ENCODE measurements at places on chromosomes 4 and X. TPM values are rescaled to one million over a fixed set of nuclear protein-coding genes. Genes with fewer than 3 reads are reported as not detected.

DNA sequence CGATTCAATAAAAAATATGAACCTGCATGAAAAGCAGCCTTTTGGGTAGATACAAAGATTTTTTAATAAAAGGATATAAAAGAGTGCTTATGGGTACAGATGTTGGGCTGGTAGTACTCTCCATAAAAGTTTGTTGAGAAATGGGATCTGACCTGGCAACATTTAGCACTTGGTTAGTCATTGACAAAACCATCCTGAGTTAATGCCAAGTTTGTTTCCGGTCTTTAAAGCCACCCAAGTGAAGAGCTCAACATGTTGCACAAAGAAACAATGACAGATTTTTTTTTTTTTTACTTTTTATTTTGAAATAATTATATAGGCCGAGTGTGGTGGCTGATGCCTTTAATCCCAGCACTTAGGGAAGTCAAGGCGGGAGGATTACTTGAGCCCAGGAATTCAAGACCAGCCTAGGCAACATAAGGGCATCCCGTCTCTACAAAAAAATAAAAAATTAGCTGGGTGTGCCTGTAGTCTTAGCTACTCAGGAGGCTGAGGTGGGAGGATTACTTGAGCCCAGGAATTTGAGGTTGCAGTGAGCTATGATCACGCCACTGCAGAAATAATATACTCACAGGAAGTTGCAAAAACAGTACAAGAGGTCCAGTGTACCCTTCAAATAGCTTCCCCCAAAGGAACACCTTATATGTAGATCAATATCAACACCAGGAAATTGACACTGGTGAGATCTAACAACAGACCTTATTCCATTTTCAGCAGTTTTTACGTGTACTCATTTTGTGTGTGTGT is 16.6 kb downstream of the CHST7 start:
- no peak for DNase-seq

DNA sequence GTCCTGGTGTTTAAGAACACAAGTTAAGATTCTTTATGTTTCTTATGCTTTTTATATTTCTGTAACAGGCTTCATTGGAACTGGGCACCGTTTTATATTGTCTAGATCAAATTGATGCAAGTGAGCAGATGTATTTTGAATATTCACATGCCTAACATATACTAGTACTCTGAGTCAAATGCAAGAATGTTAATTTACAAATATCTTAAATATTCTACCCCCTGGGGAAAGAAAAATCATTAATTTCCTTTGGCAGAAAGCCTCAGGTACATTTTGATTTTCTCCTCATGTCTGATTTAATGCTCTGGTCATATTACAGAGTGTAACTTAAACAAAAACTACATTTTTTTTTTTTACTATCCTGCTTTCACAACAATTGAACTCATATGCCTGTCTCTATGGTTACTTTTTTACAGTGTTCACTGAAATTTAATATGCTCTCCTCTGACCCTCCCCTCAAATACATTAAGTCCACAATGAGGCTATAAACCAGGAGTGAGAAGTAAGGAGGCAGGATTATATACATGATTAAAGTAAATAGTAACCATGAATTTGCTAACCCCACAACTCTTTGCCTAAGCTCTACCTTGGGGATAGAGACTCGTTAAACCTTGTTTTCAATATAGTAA is 2.4 kb upstream of the NSUN7 start:
- no peak for DNase-seq

DNA sequence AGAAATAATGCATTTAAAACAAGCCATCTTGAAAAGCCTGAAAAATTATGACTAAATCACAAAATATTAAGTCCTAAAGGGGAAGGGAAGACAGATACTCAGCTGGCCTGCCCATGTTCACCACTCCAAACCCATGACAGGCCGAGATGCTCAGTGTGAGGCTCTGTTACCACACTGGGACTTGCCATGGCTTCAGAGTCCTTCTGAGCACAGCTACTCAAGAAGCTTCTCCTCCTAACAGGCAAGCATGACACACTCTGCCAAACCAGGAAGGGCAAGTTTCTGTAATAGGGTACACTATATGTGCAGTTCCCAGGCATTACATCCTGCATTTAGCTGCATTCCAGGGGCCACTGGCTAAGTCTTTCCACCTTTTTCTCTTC is 34.0 kb upstream of the CYBB start:
- no peak for DNase-seq

The FSTL5 gene
- 2.7 TPM for polyA plus RNA-seq

DNA sequence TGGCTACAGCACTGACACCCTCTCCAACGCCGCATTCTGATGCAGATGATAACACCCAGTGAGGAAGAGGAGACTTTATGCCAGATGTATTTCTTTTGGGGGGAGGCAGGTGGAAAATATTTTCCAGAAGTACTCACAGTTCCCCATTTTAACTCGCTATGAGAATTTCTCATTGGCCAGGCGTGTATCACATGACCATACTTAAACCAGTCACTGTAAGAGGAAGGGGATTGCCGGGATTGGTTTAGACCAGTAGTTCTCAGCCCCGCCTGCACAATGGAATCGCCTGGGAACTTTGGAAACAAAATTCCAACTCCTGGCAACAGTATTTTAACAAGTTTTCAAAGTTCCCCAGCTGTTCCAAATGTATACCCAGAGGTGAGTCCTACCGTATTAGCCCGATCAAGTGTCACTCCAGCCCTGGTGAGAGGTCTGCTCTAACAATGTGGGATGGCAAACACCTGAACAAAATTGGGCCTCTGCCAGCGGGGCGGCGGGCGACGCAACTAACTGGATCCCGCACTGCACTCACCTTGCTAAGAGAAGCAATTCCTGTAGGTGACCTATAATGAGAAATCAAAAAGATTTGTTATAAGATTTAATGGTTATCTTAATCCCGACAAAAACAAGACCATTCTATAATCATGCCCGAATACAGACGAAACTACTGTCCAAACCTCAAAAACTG is 2.9 kb upstream of the MSL3 start:
- DNase-seq: no peak

The TBC1D9 gene
- 64.6 TPM for polyA plus RNA-seq

- no peak for DNase-seq
Observed at GRCh38 chr4:55903577-55903976, 45.2 kb upstream of the CEP135 start.

The NHSL2 gene
- 8.5 TPM for polyA plus RNA-seq

The GABRA4 gene
- polyA plus RNA-seq: 0.12 TPM

The ATP1B4 gene
- polyA plus RNA-seq: not detected

- DNase-seq: no peak
Observed at GRCh38 chr4:35464964-35465528, 779.3 kb downstream of the ARAP2 start.

- DNase-seq: no peak
Observed at GRCh38 chr4:75633846-75634245, 3.5 kb upstream of the CDKL2 start.

GRCh38 chr4:19438233-19438632 is 813.5 kb upstream of the SLIT2 start:
- no peak for DNase-seq

The EDA2R gene
- 0.43 TPM for polyA plus RNA-seq

DNA sequence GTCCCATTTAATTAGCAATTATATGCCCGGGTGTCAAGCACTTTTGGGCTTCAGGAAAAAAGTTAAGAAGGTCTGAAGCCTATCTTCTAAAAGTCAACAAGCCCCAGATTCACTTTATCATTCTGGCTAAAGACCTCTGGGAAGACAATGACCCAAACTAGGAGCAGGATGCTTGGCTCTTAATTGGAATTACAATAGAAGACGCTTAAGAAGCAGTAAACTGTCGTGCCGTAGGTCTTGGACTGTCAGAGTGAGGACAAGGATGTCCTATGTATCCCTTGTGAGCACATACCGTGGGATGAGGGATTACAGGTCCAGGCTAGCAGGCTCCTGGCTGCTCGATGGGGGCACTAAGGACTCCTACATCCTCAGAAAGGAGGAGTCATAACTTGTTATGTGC is 3.2 kb upstream of the ARHGAP36 start:
- DNase-seq: no peak

The PDE5A gene
- polyA plus RNA-seq: 43.1 TPM

- no peak for DNase-seq
Observed at GRCh38 chr4:653080-653821, 20.8 kb downstream of the ATP5ME start.

DNA sequence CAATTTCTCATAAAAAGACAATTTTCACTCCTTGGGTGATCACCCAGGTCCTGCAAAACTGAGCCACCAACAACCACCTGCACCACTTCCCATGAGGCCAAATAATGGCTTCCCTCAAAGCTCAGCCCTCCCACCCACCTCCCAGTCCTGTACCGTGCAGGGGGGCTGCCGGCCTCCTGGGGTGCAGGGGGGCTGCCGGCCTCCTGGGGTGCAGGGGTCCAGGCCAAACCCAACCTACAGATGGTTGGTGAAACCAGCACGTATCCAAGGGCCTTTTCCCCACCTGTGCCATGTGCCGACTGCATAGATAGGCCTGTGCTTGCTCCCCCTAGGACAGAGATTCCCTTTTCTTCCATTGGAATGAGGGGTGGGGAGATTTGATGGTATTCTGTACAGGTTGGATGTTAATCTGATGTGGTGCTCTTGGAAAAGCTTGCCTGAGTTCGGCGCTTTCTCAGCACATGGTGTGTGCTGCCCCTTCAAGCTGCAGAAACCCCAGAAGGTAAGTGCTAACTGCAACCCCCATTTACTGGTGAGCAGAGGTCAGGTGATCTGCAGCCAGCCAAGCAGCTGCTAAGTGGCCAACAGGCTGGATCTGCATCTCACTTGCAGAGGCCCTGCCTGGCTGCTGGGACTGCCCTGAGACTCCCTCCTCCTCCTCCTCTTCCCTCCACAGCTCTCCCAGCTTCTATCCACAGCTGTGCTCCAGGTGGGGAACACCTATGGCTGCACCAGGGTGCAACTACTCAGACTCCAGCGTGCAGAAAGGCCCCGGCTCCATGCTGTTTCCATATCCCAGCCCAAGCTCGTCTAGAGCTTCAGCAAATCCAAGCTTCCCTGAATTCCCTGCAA is 38.8 kb downstream of the FRG1 start:
- DNase-seq: no peak

DNA sequence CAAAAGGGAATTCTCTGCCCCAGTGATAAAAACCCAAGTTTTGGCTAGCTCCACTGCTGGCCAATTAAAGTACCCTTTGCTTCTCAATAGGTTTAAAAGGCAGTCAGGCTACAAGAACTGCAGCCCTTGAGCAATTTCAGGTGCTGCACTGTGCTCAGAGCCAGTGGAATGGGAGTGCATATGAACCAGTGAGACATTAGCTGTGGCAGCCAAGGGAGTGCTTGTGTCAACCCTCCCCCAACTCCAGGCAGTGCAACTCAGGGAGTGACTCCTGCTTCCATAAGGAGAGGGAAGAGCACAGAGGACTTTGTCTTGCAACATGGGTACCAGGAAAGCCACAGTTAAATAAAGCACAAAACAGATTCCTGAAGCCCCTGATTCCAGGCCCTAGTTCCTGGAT is 61.6 kb upstream of the VAMP7 start:
- DNase-seq: no peak

The APLN gene
- 7.8 TPM for polyA plus RNA-seq

- DNase-seq: no peak
Observed at GRCh38 chr4:142701017-142701416, 145.1 kb downstream of the INPP4B start.

DNA sequence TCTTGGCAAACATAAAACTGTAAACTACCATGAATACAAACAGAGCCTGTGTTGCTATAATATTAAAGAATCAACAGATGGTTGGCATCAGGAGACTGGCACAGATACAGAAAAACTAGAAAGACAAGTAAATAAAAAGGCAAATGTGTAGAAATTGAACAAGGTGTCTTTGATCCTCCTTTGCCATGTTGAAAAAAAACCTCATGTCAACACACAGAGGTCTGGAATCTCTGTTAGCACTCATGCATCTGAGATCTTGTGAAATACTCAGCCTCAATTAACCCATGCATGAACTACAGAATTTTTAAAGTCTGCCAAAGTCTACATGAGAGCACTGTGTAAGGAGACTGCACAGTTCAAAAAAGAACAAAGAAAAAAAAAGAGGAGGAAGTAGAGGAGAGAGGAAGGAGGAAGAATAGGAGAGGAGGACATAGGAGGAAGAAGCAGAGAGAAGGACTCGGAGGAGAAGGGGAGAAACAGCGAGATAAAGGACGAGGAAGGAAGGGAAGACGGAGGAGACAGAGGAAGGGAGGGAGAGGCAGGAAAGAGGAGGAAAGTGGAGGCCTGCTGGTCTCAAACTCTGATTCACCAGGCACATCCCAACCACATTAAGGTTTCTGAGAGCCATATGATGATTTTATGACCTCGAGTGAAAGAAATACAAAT is 52.8 kb downstream of the PRDM5 start:
- DNase-seq: no peak

GRCh38 chrX:19686876-19687275 is 171.6 kb upstream of the MAP3K15 start:
- no peak for DNase-seq

- no peak for DNase-seq
Observed at GRCh38 chr4:65623506-65623905, 46.8 kb downstream of the EPHA5 start.

DNA sequence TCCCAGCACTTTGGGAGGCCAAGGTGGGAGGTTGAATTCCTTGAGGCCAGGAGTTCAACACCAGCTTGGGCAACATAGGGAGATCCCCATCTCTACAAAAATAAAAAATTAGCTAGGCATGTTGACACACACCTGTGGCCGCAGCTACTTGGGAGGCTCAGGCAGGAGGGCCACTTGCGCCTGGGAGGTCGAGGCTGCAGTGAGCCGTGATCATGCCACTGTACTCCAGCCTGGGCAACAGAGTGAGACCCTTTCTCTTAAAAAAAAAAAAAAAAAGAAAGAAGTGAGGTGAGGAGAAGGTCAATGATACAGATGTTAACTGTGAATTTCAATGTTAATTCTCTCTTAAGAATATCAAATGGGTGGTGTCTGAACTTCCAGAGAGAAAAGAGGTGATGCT is 15.1 kb upstream of the AP1S2 start:
- DNase-seq: no peak

The CLNK gene
- 0.44 TPM for polyA plus RNA-seq

DNA sequence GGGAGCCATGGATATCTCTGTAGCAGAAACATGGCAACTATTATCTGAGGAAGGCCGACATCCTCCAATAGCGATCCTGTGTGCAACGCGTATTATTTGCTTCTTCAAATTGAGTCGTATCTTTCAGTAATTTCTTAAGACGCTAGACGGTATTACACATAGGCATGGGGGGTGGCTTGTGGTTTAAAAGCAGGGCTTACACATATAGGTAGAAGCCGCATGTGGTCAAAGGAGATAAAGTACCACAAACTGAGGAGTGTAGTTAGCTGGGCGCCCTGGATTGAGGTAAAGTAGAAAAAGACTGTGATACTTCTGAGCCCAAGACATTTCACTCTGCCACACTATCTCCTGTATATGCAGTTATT is 94.6 kb downstream of the SORBS2 start:
- DNase-seq: no peak

DNA sequence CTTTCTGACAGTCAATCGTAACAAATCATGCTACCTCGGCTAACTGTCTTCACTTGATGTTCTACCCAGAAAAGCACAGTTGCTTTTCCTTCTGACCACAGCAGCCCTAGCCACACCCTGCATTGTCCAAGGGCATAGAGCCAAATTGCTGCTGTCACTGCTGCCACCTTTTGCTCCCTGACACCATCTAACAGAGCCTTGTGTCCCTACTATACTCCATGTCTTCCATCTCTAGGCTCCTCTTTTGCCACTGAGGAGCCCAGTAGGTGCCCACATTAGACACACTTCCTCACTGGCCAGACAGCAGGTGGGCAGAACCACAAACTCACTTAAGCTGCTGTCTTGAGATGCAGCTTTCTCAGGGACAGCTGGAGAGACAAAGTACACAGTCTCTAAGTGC is 91.4 kb downstream of the ANXA3 start:
- DNase-seq: no peak

GRCh38 chrX:124208660-124209059 is 123.8 kb upstream of the TEX13D start:
- DNase-seq: no peak

Measured in right renal cortex interstitium (tissue), 3 donors.